ENCODE measurements at places on chromosomes 3 and 15.

DNA sequence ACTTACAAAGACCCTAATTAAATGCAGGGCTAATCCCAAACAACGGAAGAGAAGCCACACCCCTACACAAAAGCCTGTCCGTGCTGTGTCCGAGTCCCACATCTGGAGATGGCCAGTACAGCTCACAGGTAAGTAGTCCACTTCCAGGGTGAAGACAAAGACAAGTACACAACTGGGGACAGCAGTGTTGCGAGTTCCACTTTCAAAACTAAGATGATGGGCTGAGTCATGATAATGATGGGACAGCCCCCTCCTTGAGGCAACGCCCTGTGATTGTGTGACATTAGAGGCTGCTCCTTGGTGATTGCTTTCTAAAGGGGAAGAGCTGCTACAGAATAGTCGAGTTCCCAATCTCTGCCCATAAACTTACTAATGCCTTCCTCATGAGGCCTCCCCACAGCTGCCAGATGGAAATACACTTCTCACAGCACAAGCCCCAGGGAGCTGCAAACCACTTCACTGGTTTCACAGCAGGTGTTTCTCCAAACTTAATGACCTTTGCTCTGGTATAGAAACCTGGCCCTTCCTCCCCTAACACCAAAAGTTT lies 27.6 kb downstream of the RFT1 start:
- DNase-seq, result no peak

DNA sequence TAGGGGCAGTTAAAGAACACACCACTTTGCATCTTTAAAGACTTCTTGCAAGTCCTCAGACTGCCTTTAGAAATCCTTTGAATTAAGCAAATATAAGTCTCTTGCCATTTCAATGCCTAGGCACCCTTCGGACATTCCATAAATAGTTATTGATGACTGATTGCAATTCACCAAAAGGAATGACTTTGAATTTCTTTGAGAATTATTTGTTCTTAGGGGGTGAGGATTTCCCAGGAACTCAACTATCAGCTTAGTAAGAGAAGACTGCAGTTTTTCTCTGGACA lies 495 bp upstream of the MYEF2 start:
- no peak for DNase-seq

DNA sequence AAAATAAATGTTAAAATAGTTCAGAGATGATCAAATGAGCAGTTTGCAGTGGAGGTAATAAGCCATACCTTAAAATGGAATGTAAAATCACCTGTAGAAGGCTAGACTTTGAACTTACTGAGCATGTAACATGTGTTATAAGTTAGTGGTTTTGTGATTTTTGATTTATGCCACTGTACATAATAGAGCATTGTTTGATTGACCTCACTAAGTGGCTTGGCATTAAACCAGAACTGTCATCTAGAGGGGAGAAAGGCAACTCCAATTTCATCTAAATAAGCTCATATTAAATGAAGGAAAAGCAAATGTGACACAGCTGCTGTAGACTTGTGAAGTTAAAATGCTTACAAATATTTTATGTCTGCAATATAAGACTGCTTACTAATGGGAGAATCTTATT lies 387.9 kb downstream of the ZIC1 start:
- no peak for DNase-seq

DNA sequence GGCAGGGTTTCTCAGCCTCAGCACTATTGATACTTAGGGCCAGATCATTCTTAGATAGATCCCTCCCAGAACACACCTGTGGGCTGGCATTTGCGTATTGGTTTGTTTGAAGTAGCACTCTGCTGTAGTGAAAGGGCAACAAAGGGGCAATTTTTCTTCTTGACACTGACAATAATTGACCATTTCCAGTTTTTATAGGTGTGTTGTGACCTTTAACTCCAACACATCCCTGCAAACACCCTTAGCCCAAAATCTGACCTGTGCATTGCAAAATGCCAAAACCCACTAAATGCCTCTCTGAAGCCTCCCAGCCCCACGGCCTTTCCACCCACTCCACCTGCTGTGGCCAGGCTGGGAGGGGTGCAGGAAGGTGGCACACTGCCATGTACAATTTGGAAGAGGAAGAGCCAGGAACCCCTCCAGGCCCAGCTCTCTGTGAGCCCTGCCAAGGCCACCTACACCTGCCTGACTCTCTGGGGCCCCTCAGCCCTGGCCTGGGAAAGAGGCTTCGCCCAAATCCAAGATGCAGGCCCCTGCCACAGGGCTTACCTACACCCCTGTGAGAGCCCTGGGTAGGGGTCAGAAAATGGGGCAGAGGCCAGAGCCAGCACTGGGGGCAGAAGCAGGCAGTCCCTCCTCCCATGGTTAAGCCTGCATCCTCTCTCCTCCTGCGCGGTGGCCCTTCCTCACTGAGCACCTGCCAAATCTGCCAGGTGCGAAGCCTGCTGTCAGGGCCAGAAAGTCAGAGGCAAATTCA lies 9.6 kb upstream of the CYP11A1 start:
- no peak for DNase-seq

- no peak for DNase-seq
Observed at GRCh38 chr15:92843326-92843725, 56.8 kb upstream of the CHD2 start.

GRCh38 chr15:81155375-81156218 lies 21.5 kb downstream of the CFAP161 start:
- DNase-seq, result peak; percentile 26

DNA sequence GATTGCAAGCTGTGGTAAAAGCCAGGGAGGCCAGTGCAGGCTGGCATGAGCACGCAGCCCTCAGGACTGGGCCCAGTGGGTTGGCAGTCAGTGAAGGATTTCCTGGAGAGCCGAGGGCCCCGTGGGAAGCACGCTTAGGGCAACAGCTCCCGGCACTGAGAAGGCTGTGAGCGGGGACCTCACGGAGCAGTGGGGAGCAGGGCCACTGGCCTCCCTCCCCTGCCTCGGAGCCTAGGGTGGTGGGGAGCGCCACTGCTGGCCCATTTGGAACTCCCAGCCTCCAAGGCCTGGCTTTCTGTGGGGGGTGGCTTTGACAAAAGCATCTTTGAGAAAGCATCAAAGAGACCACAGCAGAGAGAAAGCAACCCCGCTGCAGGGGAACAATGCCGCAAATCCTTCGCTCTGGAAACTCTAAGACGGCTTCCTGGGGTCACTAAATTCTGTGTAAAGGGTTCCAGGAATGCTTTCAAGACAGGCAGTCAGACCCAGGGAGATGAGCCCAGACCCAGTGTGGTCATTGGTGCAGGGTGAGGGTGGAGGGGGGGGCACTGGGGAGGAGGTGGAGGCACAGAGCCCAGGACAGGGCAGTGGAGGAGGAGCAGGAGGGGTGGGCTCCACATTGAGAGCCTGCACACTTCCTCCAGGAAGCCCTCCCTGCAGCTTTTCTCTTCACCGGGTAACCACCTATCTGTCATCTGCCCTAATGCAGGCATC lies 9.5 kb upstream of the APBA2 start:
- DNase-seq, result no peak

GRCh38 chr3:106348139-106348690 lies 479.4 kb upstream of the CBLB start:
- DNase-seq, result peak; percentile 24

DNA sequence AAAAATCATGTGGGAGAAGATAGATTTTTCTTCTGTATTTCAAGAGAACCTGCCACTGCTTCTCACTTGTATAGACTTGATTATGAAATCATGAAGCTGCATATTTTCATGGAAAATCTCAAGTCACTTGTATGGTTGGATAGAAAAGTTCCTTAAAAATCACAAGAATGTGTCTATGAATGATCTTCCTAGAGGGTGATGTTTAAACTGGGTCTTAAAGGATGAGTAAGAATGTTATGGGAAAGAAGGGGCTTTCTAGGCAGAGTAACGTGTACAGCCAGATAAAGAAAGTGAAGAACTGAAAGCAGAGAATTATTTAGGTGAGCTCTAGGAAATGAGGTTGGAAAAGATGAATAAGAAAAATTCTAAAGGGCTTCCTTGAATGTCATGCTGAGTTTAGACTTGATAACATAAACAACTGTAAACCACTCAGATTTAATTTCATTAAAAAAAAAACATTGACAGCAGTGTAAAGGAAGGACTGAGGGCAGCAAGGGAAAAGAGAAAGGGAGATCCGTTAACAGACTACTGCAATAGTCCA lies 5.0 kb downstream of the CD47 start:
- DNase-seq, result no peak

GRCh38 chr3:141789281-141789680 lies 26.1 kb downstream of the GRK7 start:
- DNase-seq, result no peak

DNA sequence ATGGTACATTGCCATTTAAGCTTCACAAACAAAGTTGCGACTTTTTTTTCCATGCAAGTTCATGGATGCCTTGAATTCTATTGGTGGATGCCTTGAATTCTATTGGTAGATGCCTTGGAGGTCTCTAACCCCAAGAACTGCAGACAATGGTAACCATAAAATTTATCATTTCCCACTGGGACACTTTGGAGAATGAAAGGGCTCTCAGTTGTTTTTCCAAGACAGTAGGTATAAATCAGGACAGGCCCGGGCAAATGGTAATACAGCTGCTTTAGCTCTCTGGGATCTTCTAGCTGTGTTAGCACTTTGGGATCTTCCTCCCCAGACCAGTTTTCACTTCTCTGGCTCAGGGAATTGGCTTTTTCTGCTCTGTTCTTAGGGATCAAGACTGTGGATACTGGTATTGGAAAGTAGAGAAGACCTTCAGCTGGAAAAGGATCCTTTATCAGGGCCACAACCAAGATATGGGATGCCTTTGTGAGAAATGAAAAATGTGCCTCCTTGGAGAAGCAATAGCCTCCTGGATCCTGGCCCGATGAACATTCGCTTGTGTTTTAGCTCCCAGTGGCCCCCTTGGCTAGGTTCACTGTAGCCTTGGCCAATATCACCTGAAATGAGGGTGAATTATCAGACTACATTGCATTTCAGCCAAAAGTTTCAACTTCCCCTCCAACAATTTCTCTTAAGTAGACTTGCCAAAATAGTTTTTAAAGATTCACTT lies 8.3 kb downstream of the LRRC3B start:
- no peak for DNase-seq
